NCI-H526 (cell line): ENCODE measurements at places on chromosomes 16 and 17.

DNA sequence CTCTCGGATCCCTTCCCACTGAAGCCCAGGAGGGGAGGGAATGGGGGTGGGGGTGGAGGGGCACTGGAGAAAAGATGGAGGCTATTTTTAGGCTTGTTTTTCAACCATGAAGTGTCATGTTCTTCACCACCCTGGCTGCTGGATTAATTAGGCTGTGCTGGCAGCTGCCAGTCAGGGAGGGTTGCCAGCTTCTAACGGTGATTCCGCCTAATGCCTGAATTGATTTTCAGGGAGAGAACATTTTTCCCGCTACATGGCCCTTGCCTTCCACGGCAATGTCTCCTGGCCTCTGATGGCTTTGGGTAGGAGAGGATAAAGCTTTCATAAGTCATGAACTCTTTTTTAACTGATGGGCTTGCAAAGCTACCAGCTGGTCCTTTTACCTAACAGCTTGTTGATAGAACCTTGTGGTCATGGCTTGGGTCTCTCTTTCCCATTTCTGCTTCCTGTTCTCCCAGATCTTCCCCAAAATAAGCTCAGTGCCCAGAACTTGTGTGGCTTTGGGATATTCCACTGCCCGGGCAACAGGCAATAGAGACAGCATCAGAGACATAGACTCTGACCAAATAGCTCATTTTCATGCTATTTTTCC lies 167.4 kb downstream of the PITPNC1 start:
- DNase-seq = no peak

GRCh38 chr16:10466861-10467260 lies 81.0 kb downstream of the ATF7IP2 start:
- DNase-seq = no peak

- DNase-seq = no peak
Observed at GRCh38 chr16:83762141-83762991, 45.4 kb upstream of the HSBP1 start.

- peak; percentile 58 for DNase-seq
Observed at GRCh38 chr16:85420501-85421337, 192.4 kb upstream of the GSE1 start.

- no peak for DNase-seq
Observed at GRCh38 chr16:73724503-73724902, 572.1 kb upstream of the PSMD7 start.

GRCh38 chr17:36553459-36553858 lies 8.7 kb downstream of the GGNBP2 start:
- DNase-seq = no peak

DNA sequence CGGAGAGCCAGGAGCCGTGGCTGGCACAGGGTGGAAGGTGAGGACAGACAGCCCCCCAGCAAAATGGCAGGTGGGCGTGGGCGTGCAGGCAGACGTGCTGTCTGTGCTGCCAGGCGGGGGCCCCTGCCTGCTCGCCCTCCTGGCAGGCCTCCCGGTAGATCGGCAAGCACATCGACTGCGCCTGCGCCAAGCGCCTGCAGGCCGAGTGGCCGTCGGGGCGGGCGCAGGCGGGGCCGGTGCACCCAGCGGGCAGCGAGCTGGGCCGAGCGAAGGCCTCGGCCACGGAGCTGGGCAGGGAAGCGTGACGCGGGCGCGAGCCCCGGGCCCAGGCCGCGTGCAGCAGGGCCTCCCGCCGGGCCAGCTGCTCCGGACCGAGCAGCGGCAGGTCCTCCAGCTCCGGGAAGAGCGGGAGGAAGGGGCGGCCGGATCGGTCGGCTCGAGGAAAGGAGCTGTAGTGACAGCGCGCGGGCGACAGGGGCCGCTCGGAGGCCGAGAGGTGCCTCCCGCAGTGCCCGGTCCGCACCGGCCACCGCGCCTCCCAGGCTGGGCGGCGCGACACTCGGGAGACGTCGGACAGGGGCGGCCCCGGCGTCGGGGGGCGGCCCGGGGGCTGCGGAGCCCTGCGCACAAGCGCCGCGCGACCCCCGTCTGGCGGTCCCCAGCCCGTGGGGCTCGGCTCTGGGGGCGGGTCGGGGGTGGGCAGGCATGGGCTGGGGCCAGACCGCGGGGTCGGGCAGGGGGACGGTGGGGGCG lies 16.9 kb downstream of the GRIN2C start:
- DNase-seq = peak; percentile 83

DNA sequence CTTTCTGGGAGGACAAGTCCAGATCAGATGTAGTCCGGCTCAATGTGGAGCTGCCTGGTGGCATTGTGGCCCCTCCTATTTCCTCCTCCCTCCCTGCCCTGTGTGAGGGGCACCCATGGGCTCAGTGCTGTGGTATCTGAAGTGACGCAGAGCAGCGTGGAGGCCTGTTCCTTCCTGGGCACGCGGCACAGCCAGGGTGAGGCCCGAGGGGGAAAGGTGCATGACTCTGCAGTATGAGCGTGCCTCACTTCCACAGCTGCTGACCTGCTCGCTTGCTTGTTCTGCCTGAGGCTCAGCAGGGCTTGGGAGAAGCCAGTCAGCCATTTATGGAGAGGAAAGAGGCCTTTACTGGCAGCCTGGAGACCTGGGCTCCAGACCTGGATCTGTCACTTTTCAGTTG lies 11.7 kb downstream of the TMEM238L start:
- DNase-seq = no peak

GRCh38 chr17:83182620-83183101 lies 103.3 kb downstream of the METRNL start:
- DNase-seq = no peak

- DNase-seq = peak; percentile 79
Observed at GRCh38 chr17:66727634-66728570, 107.0 kb upstream of the CACNG5 start.
